ENCODE measurements at places on chromosomes 7 and 10.

DNA sequence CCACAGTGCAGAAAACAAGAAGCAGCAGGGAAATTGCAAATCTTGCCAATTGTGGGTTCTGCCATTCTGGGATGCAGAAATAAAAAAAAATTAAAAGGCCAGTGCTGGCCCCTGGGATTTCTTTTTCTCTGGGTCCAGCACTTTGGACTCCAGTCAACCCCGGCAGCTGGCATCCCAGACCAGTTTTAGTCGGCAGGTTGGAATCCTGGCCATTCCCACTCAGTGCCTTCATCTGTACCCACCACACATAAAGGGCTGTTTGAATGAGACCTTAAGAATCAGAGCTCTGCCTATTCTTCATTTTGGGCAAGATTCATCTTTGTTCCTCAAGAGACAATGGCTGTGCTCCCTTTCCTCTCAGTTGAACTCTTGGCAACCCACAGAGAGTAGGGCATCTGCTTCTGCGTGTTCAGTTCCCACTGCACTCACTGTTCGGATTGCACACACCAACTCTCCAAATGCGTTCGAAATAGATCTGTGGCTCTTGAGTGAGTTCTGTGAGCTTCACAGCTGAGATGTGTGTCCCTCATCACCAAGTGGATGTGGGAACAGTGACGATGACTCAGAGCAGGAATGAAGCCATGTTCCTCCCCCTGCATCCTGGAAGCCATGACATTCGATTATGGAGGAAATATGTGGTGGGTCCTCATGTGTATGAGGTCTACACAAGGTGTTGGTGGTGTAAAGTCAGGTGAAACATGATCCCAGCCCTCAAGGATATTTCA is 63.0 kb upstream of the EGFR start:
- no peak for DNase-seq

DNA sequence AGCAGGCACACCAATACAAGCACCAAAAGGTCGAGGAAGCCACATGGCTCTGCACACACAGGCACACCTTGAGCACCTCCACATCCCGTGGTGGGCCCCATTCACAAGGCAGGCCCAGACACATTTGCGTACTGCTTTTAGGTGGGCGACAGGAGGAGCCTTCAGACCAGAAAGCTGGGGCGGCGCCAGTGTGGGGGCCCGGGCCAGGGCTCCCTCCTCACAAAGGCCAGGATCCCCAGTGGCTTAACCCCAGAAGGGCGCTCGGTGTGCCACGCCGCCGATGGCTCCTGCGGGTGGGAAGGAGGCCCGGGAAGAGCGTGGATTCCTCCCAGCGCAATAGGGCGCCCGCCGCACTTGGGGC is 2.8 kb upstream of the SMARCD3 start:
- DNase-seq: no peak

GRCh38 chr10:1643908-1644179 is 93.5 kb downstream of the ADARB2 start:
- no peak for DNase-seq

- DNase-seq: no peak
Observed at GRCh38 chr7:71835056-71835455, 577.1 kb downstream of the CALN1 start.

- no peak for DNase-seq
Observed at GRCh38 chr7:81165070-81165469, 246.2 kb upstream of the SEMA3C start.

Data from Panc1 (cell line).